ENCODE measurements at places on chromosomes 6 and 20.

- DNase-seq: no peak
These were observed 609.3 kb upstream of the IMPG1 start for GRCh38 chr6:76681781-76682180.

DNA sequence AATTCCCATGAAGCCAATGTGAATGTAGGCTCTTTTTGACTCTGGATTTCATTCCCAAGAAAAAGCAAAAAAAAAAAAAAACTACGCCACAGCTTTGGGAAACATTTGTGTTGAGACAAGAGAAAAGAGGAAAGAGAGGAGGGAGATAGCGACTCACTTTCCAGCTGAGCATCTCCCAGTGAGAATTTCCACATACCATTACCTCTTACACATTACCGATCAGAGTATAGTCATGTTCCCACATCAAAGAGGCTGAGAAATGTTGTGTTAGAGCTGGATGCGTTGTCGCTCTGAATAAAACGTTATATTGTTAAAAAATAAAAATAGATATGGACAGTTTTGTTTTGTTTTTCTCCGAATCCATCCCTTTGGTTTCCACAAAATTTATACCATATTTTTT lies 1019.3 kb upstream of the ADGRB3 start:
- no peak for DNase-seq

DNA sequence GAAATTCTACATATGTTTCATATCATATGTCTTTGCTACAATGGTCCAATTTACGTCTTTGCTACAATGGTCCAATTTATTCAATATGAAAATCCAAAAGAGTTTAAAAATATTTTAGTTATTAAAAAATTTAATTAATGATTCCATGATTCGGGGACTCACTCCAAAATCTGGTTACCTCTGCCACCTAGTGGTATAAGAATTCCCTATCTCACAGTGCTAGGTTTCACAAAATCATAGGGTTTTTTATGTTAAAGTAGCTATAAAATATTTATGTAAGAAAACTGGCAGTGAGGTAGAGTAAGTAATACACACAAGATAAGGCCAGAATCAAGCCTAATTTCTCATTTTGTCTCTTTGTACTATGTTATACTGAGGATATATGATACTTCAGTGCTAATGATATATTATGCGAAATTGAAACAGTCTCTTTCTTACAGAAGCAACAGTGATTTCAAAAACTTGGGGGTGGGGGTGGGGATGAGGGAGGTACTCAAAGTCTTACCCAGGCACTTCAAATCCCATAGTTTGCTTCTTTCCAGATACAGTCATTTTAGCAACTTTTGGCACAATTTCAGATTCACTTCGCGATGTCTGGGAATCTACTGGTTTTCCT lies 52.3 kb downstream of the HBS1L start:
- no peak for DNase-seq

DNA sequence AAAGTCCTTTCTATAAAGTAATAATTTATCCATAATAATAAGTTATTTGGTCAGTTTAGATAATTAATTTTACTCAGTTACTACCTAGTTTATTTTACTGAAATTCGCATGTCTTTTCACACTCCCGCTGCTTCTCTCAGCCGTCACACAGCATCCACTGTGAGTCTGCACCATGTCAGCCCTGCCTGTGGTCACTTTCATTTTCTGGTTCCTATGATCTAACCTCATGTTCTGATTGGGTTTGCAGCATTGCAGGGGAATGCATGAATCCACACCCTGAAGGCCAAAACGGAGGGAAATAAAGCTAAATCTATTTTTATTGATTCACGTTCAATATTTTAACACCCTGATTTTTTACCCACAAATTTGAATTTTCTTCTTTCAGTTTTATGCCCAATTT lies 47.4 kb downstream of the PDE10A start:
- no peak for DNase-seq

DNA sequence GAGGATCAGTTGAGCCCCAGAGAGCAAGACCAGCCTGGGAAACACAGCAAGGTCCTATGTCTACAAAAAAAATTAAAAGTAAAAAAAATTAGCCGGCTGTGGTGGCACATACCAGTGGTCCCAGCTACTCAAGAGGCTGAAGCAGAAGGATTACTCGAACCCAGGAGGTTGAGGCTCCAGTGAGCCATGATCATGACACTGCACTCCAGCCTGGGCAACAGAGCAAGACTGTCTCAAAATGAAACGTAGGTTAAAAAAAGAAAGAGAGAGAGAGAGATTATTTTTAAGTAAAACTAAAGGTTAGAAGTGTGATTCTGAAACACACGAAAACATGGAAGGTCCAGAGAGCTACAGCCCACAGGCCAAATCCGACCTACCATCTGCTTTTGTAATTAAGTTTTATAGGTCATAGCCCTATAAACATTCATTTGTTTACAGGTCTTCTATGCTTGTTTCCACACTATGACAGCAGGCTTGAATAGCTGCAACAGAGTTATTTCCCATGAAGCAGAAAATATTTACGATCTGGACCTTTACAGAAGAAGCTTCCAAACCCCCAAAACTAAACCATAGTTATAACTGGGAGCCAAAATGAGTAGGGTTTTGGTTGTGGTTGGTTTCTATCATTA lies 279.7 kb downstream of the GMDS start:
- DNase-seq: no peak

DNA sequence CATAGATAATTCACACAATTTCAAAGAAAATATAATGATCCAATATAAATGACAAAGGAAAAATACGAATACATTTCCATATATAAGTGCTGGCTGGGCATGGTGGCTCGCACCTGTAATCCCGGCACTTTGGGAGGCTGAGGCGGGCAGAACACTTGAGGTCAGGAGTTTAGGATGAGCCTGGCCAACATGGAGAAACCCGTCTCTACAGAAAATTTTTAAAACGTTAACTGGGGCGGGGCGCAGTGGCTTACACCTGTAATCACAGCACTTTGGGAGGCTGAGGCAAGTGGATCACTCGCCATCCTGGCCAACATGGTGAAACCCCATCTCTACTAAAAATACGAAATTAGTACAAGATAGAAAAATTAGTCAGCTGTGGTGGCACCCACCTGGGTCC lies 14.9 kb upstream of the MAPK13 start:
- no peak for DNase-seq

All from neuronal stem cell (in vitro differentiated cells).